ENCODE measurements at places on chromosomes 4 and X. TPM values are rescaled to one million over a fixed set of nuclear protein-coding genes. Genes with fewer than 3 reads are reported as not detected.

AR gene
- 1.2 TPM for total RNA-seq

DNA sequence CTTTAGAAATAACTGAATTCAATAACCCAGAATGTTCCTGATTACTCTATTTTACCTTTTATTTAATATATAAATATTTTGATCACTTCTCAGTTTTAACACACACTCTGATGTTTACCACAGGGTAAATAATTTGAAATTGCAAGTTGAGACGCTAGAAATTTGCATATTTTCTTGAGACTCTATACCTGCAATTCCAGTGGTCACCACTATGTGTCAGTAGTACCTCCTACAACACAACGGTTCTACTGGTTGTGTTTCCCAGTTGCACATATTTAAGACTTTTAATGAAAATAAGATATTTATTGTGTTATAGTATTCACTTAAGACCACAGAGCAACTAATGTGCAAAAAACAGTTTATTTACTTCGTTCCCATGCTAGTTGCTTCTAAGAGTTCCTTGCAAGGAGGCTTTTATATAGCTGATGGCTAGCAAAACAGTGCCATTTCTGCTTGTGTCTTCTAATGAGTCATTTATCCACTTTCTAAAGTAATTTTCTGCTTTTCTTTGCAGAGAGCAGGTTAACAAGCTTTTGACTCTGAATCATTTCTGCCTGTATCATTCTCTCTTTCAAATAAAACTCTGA, 98.9 kb upstream of the PDLIM3 start:
- DNase-seq = no peak
- H3K27me3 ChIP-seq = no peaks in the 10 kb centered on the region
- no peaks in the 10 kb centered on the region for H3K4me1 ChIP-seq
- no peak overlapping the region for H3K27ac ChIP-seq
- no peak overlapping the region for H3K4me3 ChIP-seq

DNA sequence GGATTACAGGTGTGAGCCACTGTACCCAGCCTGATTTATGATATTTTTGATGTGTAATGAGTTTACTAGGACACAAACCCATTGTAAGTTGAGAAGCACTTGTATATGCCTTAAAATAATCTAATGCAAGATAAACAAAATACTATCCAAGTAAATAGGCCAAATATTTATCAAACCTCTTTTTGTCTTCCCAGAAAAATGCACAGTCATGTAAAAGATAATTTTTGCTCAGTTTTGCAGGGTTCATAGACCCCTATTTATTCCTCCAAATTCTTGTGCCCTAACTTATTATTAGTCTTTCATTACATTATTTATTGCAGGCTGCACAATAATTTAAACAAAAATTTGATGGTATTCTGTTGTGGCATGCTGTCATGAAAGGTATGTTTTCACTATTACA, 1290.7 kb downstream of the STIM2 start:
- no peak overlapping the region for H3K4me3 ChIP-seq
- no peaks in the 10 kb centered on the region for H3K27me3 ChIP-seq
- H3K4me1 ChIP-seq = no peaks in the 10 kb centered on the region
- DNase-seq = no peak
- no peak overlapping the region for H3K27ac ChIP-seq

GRCh38 chrX:20514358-20514757, 247.6 kb upstream of the RPS6KA3 start:
- no peaks in the 10 kb centered on the region for H3K4me1 ChIP-seq
- no peak for DNase-seq
- H3K36me3 ChIP-seq = no peaks in the 10 kb centered on the region

Measured in Peyer's patch (tissue), 4 donors.